GM12878 (cell line): ENCODE measurements at places on chromosomes 3 and 15. TPM values are rescaled to one million over a fixed set of nuclear protein-coding genes. Genes with fewer than 3 reads are reported as not detected.
A peak's percentile ranks its signal among the peaks of the same experiment; 100 is the strongest.

The TWF2 gene
- polyA plus RNA-seq: 80.4 and 91.8 TPM in 2 replicates

The PGBD4 gene
- 1.2 and 1.5 TPM in 2 replicates for polyA plus RNA-seq

The ROBO2 gene
- 0.43 and 0.48 TPM in 2 replicates for polyA plus RNA-seq

DNA sequence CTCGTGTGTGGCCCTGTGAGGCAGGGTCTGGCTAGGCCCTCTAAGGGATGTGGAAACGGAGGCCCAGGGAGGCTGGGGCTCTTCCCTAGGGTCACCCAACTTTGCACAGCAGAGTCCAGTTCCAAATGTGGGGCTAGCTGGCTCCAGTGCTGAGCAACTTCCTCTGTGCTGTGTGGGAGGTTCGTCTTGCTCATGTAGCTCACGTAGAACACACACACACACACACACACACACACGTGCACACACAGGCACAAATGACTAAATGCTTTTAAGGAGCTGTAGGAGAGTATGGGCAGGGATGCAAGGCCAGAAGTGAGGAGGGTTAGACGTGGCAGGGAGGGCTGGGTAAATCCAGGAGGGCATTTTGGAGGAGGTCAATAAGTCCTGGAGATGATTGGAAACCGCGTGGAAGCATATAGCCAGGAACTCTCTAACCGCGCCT, 213.8 kb downstream of the RPLP1 start:
- no peak for DNase-seq
- H3K27ac ChIP-seq: peak overlapping the region; percentile 87
- no peaks in the 10 kb centered on the region for H3K36me3 ChIP-seq
- peaks cover 54% of the 10 kb centered on the region for H3K4me1 ChIP-seq

- no peaks in the 10 kb centered on the region for H3K4me1 ChIP-seq
- H3K4me3 ChIP-seq: no peak overlapping the region
- H3K36me3 ChIP-seq: no peaks in the 10 kb centered on the region
- DNase-seq: no peak
- no peaks in the 10 kb centered on the region for H3K27me3 ChIP-seq
Measured at GRCh38 chr3:109265295-109265694, 51.0 kb downstream of the DPPA2 start.

GRCh38 chr3:62562596-62562995, 189.2 kb upstream of the FEZF2 start:
- no peaks in the 10 kb centered on the region for H3K27me3 ChIP-seq
- H3K27ac ChIP-seq: no peak overlapping the region
- no peak overlapping the region for H3K4me3 ChIP-seq
- no peaks in the 10 kb centered on the region for H3K36me3 ChIP-seq

The ULK3 gene
- 21.1 and 28.1 TPM in 2 replicates for polyA plus RNA-seq

The TIMP4 gene
- not detected in 2 replicates for polyA plus RNA-seq

- no peak overlapping the region for H3K4me3 ChIP-seq
- no peaks in the 10 kb centered on the region for H3K36me3 ChIP-seq
- no peak overlapping the region for H3K27ac ChIP-seq
- no peaks in the 10 kb centered on the region; the same call in 1 of the 2 replicates for H3K27me3 ChIP-seq
- DNase-seq: no peak
- H3K4me1 ChIP-seq: no peaks in the 10 kb centered on the region
Measured at GRCh38 chr3:101128786-101129185, 135.6 kb upstream of the ABI3BP start.
